Thoracic aorta (tissue), 2 donors: ENCODE measurements at places on chromosomes 7 and 10.

GRCh38 chr7:117675497-117676435 is 195.9 kb downstream of the CFTR start:
- no peaks in the 10 kb centered on the region for H3K27me3 ChIP-seq
- no peak overlapping the region for H3K27ac ChIP-seq
- no peak for DNase-seq
- H3K4me3 ChIP-seq = no peak overlapping the region
- H3K36me3 ChIP-seq = no peaks in the 10 kb centered on the region

GRCh38 chr7:47949703-47950102 is 1.4 kb upstream of the PKD1L1 start:
- no peaks in the 10 kb centered on the region for H3K27me3 ChIP-seq
- no peaks in the 10 kb centered on the region for H3K4me1 ChIP-seq
- no peak overlapping the region for H3K27ac ChIP-seq
- H3K36me3 ChIP-seq = no peaks in the 10 kb centered on the region
- H3K4me3 ChIP-seq = no peak overlapping the region

GRCh38 chr7:15175152-15175551 is 272.6 kb upstream of the DGKB start:
- no peak for DNase-seq
- no peak overlapping the region for H3K27ac ChIP-seq
- no peaks in the 10 kb centered on the region for H3K36me3 ChIP-seq
- no peak overlapping the region for H3K4me3 ChIP-seq

- H3K27me3 ChIP-seq = no peaks in the 10 kb centered on the region
- H3K36me3 ChIP-seq = no peaks in the 10 kb centered on the region
- no peak overlapping the region for H3K4me3 ChIP-seq
- DNase-seq = no peak
- no peak overlapping the region for H3K27ac ChIP-seq
- peaks cover 3% of the 10 kb centered on the region for H3K4me1 ChIP-seq
Measured at GRCh38 chr10:639001-639750, 50.3 kb downstream of the DIP2C start.

GRCh38 chr10:61786728-61787127 is 114.8 kb upstream of the ARID5B start:
- no peaks in the 10 kb centered on the region for H3K27me3 ChIP-seq
- peaks cover 32% of the 10 kb centered on the region for H3K4me1 ChIP-seq

GRCh38 chr10:74417397-74417796 is 266.4 kb downstream of the ADK start:
- H3K27ac ChIP-seq = no peak overlapping the region
- no peaks in the 10 kb centered on the region for H3K4me1 ChIP-seq
- H3K27me3 ChIP-seq = no peaks in the 10 kb centered on the region

DNA sequence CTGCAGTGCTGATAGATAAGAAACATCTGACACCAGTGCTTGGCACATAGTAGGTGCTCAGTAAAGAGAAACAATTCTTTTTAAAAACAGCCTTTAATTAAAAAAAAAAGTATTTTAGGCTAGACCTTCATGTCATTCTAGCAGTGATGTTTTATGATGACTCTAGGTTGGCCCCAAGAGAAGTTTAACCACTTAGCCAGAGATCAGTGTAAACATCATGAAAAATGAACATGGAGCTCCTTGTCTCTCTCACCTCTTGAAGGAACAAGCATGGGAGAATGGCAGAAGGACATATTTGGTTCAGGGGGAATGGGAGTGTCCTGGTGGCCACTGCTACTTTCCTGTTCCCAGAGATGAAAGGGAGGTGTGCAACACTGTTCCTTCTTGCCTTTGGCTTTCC is 641.0 kb downstream of the LRMDA start:
- no peak overlapping the region for H3K27ac ChIP-seq
- H3K27me3 ChIP-seq = no peaks in the 10 kb centered on the region
- H3K4me3 ChIP-seq = no peak overlapping the region
- H3K4me1 ChIP-seq = no peaks in the 10 kb centered on the region
- no peak for DNase-seq

- peak overlapping the region; percentile 32 for H3K4me3 ChIP-seq
- no peak overlapping the region for H3K27ac ChIP-seq
- no peaks in the 10 kb centered on the region for H3K27me3 ChIP-seq
- peaks cover 10% of the 10 kb centered on the region for H3K4me1 ChIP-seq
Measured at GRCh38 chr10:14074062-14074884, 256.5 kb downstream of the FRMD4A start.

DNA sequence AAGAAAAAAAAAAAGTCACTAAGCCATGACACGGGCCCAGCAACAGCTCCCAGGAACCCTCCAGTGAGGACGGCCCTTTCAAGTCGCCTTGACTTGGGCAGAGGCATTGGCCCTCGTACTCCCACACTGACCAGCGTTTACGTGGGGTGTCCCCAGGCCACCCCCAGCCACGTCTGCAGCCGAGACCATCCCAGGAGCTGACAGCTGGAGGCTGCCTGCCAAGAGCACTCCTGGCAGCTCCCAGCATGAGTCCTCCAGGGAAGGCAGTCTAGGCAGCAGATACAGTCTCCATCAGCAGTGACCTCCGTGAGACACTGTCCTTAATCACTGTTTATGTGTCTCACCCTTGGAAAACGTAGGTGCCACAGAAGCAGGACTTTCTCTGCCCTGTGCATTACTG is 86.5 kb downstream of the PROSER2 start:
- no peaks in the 10 kb centered on the region for H3K36me3 ChIP-seq
- H3K4me1 ChIP-seq = no peaks in the 10 kb centered on the region
- no peak overlapping the region for H3K27ac ChIP-seq
- H3K27me3 ChIP-seq = no peaks in the 10 kb centered on the region
- DNase-seq = no peak
- no peak overlapping the region for H3K4me3 ChIP-seq

- H3K4me3 ChIP-seq = peak overlapping the region; percentile 83
- peaks cover 19% of the 10 kb centered on the region for H3K4me1 ChIP-seq
- no peak for DNase-seq
- peak overlapping the region; percentile 83 for H3K27ac ChIP-seq
- no peaks in the 10 kb centered on the region for H3K36me3 ChIP-seq
- H3K27me3 ChIP-seq = no peaks in the 10 kb centered on the region
Measured at GRCh38 chr7:40133561-40134427, 628 bp downstream of the MPLKIP start.

GRCh38 chr7:32068411-32069101 is 1.7 kb downstream of the PDE1C start:
- no peak overlapping the region for H3K4me3 ChIP-seq
- no peak for DNase-seq
- H3K27me3 ChIP-seq = no peaks in the 10 kb centered on the region
- no peak overlapping the region for H3K27ac ChIP-seq
- no peaks in the 10 kb centered on the region for H3K36me3 ChIP-seq

- no peaks in the 10 kb centered on the region for H3K36me3 ChIP-seq
- H3K27ac ChIP-seq = no peak overlapping the region
- DNase-seq = no peak
Measured at GRCh38 chr10:87668324-87669074, 8.8 kb downstream of the PAPSS2 start.

- no peaks in the 10 kb centered on the region for H3K27me3 ChIP-seq
- H3K27ac ChIP-seq = no peak overlapping the region
- H3K4me3 ChIP-seq = no peak overlapping the region
- no peak for DNase-seq
Measured at GRCh38 chr10:228366-228765, 93.1 kb downstream of the ZMYND11 start.

GRCh38 chr10:99285881-99286280 is 43.3 kb upstream of the CNNM1 start:
- H3K36me3 ChIP-seq = no peaks in the 10 kb centered on the region
- H3K4me3 ChIP-seq = no peak overlapping the region
- no peaks in the 10 kb centered on the region for H3K4me1 ChIP-seq
- H3K27ac ChIP-seq = no peak overlapping the region
- H3K27me3 ChIP-seq = no peaks in the 10 kb centered on the region
- DNase-seq = no peak

- no peak overlapping the region for H3K27ac ChIP-seq
- no peaks in the 10 kb centered on the region for H3K36me3 ChIP-seq
- no peak overlapping the region for H3K4me3 ChIP-seq
- no peak for DNase-seq
- H3K27me3 ChIP-seq = no peaks in the 10 kb centered on the region
Measured at GRCh38 chr10:137606-138005, 2.4 kb downstream of the ZMYND11 start.
